ENCODE measurements at places on chromosomes 11 and 22. TPM values are rescaled to one million over a fixed set of nuclear protein-coding genes. Genes with fewer than 3 reads are reported as not detected.

GRCh38 chr22:33896154-33896553, 24.1 kb downstream of the LARGE1 start:
- DNase-seq, result no peak

DNA sequence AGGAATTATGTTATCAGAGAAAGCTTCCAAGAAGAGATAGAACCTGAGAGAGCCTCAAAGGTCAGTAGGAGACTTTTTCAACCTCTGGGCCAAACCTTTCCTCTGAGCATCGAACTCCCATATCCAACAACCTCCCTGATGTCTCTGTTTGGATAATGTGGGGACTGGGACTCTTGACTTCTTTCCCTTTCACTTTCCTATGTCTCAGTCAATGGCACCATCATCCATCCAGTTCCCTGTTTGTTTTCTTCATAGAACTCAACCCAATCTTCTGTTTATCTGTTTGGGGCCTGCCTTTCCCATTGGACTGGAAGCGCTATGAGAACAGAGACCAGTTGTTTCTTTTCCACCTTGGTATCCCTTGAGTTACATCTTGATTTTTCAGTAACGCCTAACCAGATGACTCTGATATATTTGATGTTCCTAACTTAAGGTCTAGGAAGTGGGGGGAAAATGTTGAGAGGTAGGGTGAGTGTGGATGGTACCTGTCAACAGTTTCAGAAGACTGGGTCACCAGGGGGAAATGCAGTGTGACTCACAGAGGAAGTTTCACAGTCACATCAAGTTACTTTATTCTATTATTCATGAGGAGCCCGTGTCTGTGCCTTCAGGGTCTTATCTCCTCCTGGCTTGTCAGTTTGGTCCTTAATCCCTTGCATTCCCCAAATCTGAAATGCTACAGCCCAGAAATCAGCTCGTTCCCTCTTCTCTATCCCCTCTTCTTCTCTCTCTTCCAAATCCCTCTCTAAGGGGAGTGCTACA, 4.5 kb upstream of the KCNE3 start:
- no peak for DNase-seq

Gene MAJIN
- polyA plus RNA-seq, result not detected

Gene C22orf42
- polyA plus RNA-seq, result not detected

Gene DDI1
- not detected for polyA plus RNA-seq

Gene PLXNB2
- 33.5 TPM for polyA plus RNA-seq

DNA sequence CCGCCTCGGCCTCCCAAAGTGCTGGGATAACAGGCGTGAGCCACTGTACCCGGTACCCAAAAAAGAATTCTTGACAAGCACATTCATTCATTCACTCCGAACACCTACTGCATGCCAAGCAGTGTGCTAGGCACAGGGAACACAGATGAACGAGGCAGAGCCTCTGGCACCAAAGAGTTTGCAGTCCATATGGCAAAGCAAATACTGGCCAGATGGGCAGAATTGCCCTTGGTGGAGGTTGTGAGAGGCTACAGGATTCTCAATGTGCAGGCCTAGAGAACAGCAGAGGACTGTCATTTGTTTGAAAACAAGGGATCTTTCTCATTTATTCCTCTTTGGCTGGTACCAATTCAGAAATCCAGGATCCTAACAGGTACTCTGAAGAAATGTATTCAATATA, 27.5 kb upstream of the MTCH2 start:
- no peak for DNase-seq

DNA sequence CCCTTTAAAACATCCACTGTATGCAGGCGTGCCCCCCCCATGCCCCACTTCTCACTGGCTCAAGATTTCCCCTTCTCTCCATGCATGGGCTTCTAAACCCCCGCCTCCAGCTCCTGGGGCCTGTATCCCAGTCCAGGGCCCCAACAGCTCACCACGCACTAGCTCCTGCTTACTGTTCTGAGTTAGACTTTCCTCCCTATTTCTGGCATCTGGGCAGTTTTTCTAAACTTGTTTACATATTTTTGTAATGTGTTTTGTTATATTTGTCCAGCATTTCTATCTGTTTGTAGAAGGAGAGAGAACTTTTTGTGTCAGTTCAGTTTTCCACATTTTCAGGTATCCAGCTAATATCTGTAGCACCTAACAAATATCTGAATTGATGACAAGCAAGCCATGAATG, 178.5 kb downstream of the SPON1 start:
- no peak for DNase-seq

GRCh38 chr11:11476971-11477645, 124.1 kb upstream of the CSNK2A3 start:
- DNase-seq, result no peak

GRCh38 chr11:112665291-112665690, 295.9 kb upstream of the NCAM1 start:
- DNase-seq, result no peak

Gene NCR3LG1
- 0.07 TPM for polyA plus RNA-seq

Data from heart right ventricle (tissue), 16 donors.